ENCODE measurements at places on chromosomes 7 and 10.

- peak; percentile 80 for DNase-seq
Observed at GRCh38 chr7:601595-602340, 82.1 kb upstream of the PDGFA start.

DNA sequence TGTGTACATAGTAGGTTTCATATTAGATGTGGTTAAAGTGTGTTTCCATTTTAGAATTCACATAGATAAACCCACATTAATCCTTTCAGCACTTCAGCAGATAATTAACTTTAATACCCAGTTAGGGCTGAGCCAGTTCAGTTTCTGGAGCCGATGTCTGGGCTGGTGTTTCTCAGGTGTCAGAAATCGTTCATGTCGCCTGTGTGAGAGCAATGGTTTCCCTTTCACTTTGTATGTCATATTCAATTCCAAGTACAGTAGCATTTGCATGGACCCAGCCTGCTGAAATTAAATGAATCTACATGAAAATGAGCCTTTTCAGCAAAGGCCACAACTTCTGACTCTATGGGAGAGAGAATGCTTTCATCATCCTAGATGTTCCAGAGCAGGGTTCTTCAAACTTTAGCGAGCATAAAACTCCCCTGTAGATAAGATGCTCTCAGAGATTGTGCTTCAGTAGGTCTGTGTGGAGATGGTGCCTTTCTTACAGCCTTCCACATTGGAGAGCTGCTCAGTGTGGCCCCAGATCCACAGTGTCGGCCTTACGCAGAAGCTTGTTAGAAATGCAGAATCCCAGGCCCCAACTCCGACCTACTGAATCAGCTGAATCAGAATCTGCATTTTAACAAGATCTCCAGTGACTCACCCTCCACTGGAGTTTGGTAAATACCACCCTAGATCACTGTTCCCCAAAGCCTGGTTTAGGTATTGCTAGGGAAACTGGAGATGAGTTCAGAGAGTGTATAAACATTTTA is 19.6 kb downstream of the WIPF3 start:
- no peak for DNase-seq

- no peak for DNase-seq
Observed at GRCh38 chr10:33899578-33900531, 565.4 kb upstream of the NRP1 start.

GRCh38 chr7:2651336-2651735 is 19.6 kb downstream of the TTYH3 start:
- no peak for DNase-seq

DNA sequence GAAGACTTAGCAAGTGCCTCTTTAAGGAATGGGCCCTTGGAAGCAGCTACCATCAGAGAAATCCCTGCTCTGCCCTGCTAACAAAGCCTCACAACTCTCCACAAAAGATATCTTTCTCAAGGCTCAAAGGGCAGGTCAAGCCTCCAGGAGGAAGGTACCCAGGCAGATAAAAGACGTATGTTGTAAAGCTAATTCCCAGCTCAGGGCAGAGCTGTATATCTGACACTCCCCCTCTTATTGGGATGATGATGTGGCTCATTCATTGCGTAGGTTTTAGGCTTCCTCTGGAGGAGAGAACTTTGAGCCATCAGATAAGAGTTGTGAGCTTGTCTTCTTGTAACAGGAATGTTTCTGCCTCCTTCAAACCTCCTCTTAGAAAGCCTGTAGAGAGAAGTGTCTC is 145.4 kb downstream of the CALN1 start:
- DNase-seq, result no peak

DNA sequence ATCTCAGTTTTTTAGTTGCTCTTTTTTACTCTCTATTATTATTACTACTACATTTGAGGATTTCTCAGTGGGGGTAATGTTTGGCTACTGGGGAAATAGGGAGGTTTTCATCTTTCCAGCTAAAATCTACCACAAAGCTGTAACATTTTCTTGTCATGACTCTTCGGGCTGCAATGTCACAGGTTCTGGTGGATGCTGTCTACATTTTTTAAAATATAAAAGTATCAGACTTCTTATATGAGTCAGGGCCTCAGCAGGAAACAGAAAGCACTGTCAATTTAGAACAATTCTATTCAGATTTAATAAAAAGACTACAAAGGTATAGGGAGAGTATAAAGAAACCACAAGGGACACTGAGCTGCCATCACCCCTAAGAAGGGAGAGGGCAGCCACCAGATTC is 61.6 kb downstream of the DNAJC12 start:
- no peak for DNase-seq

GRCh38 chr10:17109475-17110207 is 20.0 kb downstream of the CUBN start:
- no peak for DNase-seq

DNA sequence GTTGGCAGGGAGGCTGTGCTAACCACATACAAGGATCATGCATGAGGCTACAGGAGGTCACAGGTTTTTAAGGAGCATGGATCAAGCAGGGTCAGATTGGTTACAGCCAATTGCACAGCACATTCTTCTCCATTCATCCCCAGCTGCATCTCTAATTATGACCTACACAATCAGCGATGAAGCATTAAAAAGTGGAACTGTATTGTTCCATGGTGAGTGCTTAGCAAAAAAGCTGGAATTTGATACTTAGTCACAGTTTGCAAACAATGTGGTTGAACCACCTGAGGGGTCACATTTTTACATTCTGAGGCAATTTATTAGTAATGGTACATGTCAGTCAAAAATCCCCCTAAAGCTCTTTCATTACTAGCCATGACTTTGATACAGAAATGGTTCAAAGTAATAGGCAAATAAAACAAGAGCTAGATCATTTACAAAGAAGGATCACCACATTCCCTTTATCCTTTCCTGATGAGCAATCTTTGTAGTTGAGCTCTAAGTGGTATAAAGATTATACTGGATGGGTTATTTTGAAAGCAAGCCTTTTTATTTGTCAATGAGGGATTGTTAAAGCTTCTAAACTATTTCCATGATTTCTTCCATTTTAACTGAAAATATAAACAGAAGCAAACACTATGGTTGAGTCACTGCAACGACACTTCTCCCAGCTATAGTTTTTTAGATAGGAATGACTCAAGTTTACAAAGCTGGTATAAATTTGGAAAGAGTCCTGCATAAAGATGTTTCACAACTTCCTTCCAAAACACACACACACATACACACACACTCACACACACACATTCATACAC is 217.8 kb upstream of the SEMA3A start:
- DNase-seq, result no peak

DNA sequence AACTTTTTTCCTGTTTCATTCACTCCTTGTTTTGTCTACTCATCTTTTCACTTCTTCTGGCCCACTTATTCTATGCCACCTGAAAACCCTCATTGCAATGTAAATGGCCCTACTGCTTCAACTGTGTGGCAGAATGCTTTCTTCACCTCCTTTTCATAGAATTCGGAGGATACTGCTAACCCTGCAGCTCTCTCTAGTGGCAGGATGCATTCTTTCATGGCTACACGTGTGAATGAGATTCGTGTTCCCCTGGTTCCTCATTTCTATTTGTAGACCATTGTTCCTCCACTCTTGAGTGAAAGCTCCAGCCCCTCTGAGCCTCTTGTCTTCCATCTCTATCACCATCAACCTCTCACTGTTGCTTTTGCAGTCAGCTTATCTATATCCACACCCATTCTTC is 20.9 kb upstream of the CYP26C1 start:
- no peak for DNase-seq

GRCh38 chr7:91565499-91566401 is 301.5 kb downstream of the FZD1 start:
- DNase-seq, result no peak

DNA sequence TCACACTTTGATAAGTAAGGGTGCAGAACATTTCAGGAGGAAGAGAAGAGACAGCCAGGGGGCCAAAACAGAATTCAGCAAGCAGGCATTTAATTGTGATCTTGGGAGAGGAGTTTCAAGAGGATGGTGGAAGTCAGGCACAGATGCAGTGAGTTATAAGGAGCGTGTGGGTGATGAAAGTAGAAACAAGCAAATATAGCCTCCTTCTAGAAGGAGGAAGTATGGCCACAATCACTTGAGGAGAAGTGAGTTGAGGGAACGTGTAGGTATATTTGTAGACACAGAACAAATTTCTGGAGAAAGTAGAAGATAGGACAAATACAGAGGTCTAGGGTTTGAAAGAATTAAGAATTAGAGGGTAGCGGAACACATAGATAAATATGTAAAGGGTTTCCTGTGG is 165.8 kb downstream of the CACNB2 start:
- DNase-seq, result no peak

DNA sequence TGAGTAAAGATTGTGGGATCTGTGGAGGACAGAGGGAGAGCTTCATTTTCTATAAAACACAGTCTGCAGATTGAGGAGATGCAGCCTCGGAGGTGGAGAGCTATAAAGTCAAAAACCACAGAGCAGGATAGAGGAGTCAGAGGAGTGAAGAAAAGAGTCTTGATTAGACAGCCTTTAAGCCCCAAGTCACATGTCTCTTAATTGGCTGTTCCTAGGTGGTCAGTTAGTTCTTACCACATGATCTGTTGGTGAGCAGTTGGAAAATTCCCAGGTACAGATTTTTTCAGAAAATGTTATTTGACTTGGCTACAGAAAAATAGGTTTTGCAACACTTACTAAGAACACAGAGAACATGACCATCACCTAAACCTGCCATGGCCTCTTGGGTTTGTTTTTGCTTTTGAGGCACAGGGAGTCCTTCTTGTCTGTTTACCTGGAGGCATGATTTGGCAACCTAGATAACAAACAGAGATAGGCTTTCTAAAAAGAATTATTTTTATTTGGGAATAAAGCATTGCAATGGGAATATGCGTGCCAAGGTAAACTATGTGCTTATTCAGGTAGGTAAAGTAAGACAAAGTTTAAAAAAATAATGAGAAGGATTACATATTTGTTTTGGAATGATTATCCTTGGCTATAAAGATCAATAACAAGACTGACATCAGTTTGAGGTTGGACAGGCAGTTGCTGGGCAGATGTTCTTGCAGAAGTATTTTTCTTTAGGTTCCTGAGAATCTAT is 604 bp upstream of the CYP3A43 start:
- DNase-seq, result no peak

DNA sequence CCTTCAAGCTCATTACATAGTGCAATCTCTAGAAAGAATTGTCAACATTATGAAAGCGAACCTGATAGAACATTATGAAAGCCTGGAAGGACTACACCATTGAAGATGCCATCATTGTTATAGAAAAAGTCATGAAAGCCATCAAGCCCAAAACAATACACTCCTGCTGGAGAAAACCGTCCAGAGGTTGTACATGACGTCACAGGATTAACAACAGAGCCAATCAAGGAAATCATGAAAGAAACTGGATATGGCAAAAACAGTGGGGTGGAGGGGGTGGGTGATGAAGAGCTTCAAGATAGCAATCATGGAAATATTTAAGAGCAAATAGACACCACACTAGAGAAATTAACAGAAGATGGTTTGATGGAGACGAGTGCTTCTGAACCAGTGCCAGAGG is 45.7 kb downstream of the TOMM7 start:
- no peak for DNase-seq

- DNase-seq, result no peak
Observed at GRCh38 chr7:93910076-93910994, 4.0 kb downstream of the GNGT1 start.

DNA sequence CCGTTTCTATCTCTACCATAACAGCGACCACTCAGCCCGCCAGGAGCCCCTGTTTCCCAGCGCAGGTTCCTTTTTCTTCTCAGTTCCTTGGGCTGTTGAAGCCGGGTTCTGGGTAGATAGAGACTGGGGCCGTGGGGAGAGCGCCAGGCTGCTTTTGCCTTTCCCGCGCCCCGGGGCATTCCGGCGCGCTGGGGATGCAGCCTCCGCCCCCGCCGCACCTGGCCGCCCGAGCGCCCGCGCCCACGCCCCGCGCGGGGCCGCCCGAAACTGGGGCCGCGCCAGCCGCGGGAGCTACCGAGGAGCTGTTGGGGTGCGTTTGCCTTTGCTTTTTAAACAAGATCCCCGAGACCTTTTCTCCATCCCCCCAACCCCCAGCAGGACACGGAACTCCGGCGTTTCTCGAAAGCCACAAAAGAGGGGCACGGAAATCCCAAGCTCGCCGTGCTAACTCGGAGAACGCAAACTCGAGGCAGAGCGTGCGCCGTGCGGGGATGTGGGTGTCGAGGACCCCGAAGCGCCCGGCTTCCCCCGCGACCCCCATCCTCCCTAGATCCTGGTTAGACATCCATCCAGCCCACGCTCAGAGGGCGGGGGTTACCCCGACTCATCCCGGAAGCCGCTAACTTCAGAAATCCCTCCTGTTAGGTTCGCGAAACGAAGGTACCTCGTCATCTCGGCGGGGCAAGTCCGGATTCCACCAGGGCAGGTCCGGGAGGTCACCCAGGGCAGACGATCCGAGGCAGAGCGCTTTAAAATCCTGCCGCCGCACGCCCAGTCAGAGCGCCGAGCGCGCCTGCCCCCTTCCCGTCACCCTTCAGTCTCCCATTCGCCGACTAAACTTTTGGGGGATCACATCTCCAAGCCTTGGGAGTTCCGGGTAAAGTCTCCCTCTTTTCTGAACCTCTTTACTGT is 1.0 kb downstream of the GRM8 start:
- peak; percentile 23 for DNase-seq

DNA sequence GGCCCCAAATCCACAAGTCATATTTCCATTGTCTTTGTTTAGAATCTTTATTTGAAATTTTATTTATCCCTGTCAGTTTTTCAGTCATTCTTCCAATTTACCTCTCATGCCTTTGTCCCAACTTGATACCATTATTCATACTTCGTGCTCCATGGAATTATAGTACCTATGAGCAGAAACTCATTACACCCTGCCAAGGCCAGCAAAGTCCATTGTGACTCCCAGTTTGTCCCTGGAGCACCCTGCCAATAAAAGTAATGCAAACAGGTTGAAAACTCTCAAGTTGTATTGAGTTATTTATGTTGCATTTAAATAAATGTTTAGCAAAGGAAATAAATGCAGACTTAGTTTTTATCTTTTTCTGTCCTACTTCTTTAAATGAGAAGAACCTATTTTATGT is 19.3 kb downstream of the PCGF5 start:
- DNase-seq, result no peak

- DNase-seq, result no peak
Observed at GRCh38 chr7:37901236-37901827, 15.3 kb downstream of the SFRP4 start.

DNA sequence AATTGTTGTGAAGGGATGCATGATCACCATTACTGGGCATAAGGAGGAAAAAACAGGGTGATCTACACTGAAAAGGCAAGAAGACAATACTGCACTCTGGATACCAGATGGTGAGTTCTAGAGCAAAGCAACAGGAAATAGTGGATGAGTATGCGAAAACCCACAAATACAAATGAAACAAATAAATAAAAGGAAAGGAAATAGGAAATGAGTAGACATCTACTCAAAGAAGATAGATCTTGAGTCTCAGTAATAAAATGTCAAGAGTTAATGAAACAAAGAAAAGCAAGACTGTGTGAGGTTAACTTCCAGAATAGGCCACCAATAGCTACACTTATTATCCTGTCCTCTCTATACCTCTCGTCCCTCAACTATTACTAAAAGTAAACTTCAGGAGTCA is 11.7 kb downstream of the ORC5 start:
- DNase-seq, result no peak

- no peak for DNase-seq
Observed at GRCh38 chr10:103793920-103794883, 61.2 kb downstream of the SH3PXD2A start.
